Natural killer cell treated with Interleukin-12 subunit alpha and Interleukin-12 subunit beta and Interleukin-15 and Interleukin-18, amount 100 ng/mL, for 72 hours (primary cell): ENCODE measurements at places on chromosomes 3 and 15. TPM values are rescaled to one million over a fixed set of nuclear protein-coding genes. Genes with fewer than 3 reads are reported as not detected.

Gene MST1
- total RNA-seq, result 4.2 TPM

Gene ASB14
- not detected for total RNA-seq

Gene LRRIQ4
- total RNA-seq, result not detected

Gene GPR149
- total RNA-seq, result not detected

Gene KBTBD12
- total RNA-seq, result not detected

Gene TMEM87A
- total RNA-seq, result 59.4 TPM

Gene ADAMTS7
- 0.20 TPM for total RNA-seq

Gene SNTN
- not detected for total RNA-seq

Gene TNFAIP8L3
- not detected for total RNA-seq

Gene IL5RA
- total RNA-seq, result not detected

Gene CLDN18
- not detected for total RNA-seq

Gene WDR93
- not detected for total RNA-seq

Gene DLEC1
- 0.25 TPM for total RNA-seq

Gene ATP1B3
- total RNA-seq, result 166 TPM

Gene SAMD7
- total RNA-seq, result not detected

Gene ROPN1
- not detected for total RNA-seq

Gene EFCAB12
- 1.0 TPM for total RNA-seq

Gene CAMK2N2
- 1.2 TPM for total RNA-seq

Gene GATM
- 1.6 TPM for total RNA-seq

Gene GTF2A2
- total RNA-seq, result 109 TPM

Gene PXK
- total RNA-seq, result 67.8 TPM

Gene CYFIP1
- 10.8 TPM for total RNA-seq

Gene DGKG
- 7.5 TPM for total RNA-seq

Gene DNAH1
- 35.4 TPM for total RNA-seq

Gene SLC12A1
- total RNA-seq, result not detected

Gene BHLHE40
- 941 TPM for total RNA-seq

Gene PTPN23
- 30.5 TPM for total RNA-seq

Gene GRK7
- 0.12 TPM for total RNA-seq

Gene EOMES
- 117 TPM for total RNA-seq

Gene ARPC4
- total RNA-seq, result 381 TPM

Gene ULK3
- 39.1 TPM for total RNA-seq
